Left forelimb (tissue), 1 donor: ENCODE measurements at places on chromosomes 3 and 15.

- DNase-seq = no peak
Observed at GRCh38 chr3:85800676-85801075, 841.9 kb downstream of the CADM2 start.

GRCh38 chr3:190514413-190515153 is 698 bp downstream of the IL1RAP start:
- peak; percentile 69 for DNase-seq

DNA sequence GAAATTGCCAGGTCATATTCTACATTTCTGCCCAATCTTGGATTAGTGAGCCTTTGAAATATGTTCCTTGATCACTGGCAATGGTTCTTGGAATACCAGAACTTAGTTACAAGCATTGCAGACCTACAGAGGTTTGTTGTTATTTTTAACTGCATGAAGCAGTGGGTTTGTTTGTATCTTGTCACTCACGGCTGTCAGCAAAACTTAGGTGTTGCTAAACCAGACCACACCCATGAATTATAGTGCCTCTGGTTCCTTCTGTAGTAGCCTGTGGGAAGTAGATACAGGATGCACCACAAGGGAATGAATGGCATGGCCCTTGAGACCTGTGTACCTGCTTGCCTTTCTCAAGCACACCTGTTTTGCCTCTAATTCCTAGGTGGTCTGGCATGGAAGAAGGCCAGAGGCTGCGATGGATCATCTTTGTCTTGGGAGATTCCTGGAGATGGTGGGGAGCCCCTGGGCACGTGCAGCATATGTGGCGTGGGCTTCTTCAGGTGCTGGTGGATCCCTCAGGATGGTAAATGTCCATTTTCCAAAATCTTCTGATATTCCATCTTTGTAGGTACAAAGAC is 138.8 kb downstream of the SNRPN start:
- no peak for DNase-seq

DNA sequence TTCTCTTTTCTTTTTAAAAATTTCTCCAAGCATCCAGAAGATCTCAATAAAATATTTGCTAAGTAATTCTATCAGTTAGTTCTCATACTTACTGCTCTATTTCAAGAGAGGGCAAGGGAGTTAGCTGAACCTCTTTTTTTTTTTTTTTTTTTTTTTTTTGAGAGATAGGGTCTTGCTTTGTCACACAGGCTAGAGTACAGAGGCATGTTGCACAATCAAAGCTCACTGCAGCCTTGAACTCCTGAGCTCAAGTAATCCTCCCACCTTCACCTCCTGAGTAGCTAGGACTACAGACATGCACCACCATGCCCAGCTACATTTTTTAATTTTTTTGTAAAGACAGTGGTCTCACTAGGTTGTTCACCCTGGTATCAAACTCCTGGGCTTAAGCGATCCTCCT is 21.4 kb downstream of the HDC start:
- DNase-seq = no peak

DNA sequence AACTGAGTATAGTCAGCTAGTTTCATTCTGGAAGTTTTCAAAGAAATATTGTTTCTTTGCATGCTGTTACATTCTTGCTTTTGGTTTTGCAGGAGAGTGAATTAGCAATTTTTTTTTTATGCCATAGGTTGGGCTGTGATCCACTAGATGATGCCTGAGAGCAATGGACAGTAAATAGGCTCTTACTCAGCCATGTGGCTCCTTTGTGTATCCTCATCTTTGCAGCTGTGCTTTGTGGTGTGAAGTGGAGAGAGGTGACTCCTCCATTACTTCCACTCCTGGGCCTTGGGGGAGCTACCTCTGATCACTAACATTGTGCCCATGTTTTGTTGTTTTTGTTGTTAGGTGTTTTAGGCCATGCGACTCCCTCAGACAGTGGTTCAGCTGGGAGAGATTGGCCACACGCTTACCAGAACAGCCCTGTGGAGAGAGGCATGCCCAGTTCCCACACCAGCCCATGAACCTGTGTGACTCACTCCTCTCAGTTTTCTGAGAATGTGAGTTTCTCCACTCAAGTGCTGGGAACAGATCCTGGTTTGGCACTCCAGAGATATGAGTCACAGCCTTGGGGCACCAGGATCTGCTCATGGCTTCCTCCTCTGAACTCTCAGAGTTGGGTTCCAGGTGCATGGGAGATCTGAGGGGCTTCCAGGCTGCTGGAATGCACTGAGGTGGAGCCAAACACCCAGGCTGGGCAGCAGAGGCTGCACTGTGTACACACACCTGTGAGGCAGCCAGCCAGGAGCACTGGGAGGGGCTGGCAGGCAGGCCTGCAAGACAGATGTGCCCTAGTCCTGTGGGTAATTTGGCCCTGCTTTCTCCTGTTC is 785.3 kb downstream of the ROBO2 start:
- DNase-seq = no peak

DNA sequence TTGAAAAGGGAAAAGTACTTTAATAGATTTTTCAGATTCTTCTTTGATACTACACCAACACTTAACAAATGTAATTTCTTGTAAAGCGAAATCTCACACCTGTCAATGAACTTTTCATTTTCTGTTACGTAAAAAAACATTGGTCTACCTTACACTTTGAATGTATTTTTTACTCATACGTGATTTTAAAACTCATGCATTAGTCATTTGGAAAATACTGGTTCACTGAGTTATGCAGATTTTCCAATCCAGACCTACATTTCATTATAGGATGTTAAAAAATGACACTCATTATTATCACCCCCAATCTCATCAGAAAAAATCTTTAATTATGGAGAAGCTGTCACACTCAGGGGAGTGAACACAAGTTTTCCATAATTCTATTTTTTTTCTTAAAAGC is 14.7 kb downstream of the VPS39 start:
- no peak for DNase-seq

DNA sequence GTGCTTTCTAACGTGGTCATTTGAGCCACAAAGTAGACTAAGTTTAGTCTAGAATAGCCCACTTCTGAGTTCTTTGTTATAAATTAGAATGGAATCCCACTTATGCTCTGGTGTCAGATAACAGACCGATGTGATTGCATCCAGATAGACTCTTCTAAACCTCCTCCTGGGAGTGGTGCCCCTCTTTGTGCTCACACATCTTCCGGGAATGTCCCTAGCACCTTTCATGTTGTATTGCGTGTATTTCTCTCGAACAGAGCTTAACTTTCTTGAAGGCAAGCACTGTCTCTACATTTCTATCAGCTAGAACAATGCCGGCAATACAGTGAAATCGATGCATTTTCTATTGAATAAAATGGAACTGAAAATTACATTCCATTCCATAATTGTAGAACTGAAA is 23.0 kb downstream of the CP start:
- DNase-seq = no peak

DNA sequence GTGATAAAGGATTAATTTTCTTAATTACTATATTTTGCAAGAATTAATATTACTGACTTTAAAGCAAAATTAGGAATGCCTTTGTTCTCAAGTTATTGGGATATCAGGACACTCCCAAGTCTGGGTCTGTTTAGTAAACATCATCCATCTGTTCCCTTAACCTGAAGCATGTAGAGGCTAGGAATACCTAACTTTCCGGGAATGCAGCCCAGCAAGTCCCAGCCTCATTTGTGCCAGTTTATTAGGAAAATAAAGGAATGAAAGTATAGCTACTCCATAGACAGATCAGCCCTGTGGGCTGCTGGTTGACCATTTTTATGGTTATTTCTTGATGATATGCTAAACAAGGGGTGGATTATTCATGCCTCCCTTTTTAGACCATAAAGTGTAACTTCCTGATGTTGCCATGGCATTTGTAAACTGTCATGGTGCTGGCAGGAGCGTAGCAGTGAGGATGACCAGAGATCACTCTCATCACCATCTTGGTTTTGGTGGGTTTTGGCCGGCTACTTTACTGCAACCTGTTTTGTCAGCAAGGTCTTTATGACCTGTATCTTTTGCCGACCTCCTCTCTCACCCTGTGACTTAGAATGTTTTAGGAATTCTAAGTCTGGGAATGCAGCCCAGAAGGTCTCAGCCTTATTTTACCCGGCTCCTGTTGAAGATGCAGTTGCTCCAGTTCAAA is 540.2 kb downstream of the NAALADL2 start:
- DNase-seq = no peak

- DNase-seq = peak; percentile 86
Observed at GRCh38 chr15:58066042-58066867, 744 bp upstream of the ALDH1A2 start.

- DNase-seq = no peak
Observed at GRCh38 chr3:193630005-193630404, 37.0 kb downstream of the OPA1 start.

- no peak for DNase-seq
Observed at GRCh38 chr15:50083424-50084025, 35.5 kb downstream of the ATP8B4 start.

GRCh38 chr3:189144645-189145044 is 27.1 kb upstream of the TPRG1 start:
- DNase-seq = no peak

- DNase-seq = no peak
Observed at GRCh38 chr3:83317605-83318004, 1556.2 kb upstream of the GBE1 start.

DNA sequence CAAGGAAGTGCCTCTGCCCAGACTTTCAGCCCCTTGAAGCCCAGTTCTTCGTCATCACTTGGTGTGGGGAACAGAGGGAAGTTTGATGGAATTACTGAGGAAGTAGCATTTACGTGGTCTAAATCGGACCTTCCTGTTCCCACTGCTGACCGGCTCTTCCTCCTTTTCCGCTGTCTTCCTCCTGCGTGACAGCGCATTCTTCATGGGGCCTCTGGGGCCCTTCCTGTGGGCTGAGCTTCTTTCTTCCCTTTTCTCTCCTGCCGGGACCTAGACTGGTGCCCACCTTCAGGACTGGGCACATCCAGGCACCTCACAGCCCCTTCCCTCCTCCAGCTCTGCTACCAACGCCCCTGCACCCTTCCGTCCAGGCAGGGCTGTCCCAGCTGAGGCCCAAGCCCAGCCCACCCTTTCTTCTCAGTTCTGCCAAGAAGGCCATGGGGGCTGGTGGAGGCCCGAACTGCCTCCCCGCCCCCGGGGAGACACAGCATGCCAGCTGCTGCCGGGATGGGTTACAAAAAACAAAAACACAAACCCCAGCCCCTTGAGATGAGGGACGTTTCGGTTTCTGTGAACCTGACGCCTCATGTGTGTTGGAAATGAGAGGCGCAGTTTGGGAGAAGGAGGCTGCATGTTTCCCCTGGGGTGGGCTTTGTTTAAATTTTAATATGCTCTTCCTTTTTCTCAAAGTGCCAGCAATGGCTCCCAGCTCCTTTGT is 19.1 kb downstream of the ZNF710 start:
- no peak for DNase-seq

- DNase-seq = no peak
Observed at GRCh38 chr3:185207931-185208746, 45.7 kb downstream of the EHHADH start.

GRCh38 chr15:94322141-94322540 is 90.8 kb downstream of the MCTP2 start:
- DNase-seq = no peak

GRCh38 chr3:102361101-102361500 is 73.7 kb upstream of the ZPLD1 start:
- no peak for DNase-seq

GRCh38 chr3:139110072-139110830 is 65.6 kb upstream of the PRR23C start:
- no peak for DNase-seq

- DNase-seq = no peak
Observed at GRCh38 chr15:90362936-90363212, 10.8 kb downstream of the ZNF774 start.

GRCh38 chr15:86690566-86690965 is 610.9 kb downstream of the AGBL1 start:
- DNase-seq = no peak

DNA sequence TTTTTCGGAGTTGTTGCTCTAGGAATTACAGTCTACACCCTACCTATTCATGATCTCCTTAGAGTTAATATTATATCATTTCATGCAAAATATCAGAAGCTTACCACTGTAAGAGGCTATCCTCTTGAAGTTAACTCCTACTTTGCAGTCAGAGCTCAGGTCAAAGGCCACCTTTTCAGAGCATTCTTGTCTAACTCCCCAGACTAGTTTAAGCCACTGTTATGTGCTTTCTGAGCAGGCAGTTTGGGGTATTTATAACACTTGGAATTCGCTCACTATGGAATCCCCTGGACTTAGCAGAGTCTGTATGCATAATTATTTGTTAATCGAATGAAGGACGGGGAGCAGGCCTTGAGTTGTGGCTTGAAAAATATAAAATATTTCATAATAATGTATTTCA is 21.7 kb downstream of the MED12L start:
- no peak for DNase-seq

GRCh38 chr3:20027136-20027535 is 13.1 kb upstream of the KAT2B start:
- DNase-seq = no peak

DNA sequence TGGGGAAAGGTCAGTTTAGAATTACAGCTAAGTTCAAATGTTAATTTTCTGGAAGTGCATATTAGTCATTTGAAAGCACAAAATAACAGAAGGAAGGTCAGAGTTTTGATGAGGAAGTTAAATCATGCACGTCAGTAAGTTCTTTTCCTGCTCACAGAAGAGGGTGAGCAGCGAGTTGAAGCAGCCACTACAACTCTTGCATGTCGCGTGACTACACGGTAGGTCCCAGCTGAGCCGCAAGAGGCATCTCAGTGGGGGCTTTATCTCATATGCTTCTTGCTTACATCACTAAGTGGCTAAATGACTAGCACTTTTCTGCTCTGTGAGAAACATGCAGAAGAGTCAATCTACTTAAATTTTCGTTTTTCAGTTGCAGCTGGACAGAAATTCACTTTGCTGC is 21.3 kb upstream of the SEC62 start:
- DNase-seq = no peak

DNA sequence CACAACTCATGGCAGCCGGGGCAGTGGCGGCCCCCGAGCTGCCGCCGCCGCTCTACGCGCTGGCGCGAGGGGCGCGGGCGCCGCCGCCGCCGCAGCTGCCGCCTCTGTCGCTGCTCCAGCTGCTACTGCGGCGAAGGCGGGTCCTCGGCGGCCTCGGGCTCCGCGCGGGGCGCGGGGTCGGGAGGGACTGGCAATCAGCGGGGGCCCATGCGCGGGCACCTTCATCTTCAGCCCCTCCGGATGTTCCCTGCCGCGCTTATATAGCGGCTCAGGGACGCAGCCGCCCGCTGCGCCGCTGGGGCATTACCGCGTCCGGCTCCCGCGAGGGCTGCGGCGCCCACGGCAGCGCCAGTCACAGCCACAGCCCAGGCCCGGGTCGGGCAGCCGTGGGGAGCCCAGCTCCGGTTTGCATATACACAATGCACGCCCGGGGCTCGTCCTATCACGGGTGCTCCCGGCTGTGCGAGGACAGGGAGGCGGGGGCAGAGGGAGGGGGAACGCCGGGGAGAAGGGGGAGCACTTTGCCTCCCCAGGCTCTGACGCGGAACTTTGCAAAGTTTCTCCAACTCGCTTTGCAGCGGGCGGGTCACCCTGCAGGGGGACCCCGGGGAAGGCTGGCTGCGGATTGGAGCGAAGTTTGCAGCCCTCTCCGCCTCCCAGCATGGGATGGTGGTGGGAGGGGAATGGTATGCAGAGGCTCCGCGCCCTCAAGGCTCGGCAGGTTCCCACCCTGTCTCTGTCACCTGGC is at the start of gene VGLL3:
Gene VGLL3 (minus strand): TSS at position 416 of the 748 bp plus-strand sequence. CDS start 406 bp downstream, at position 10.
- DNase-seq = peak; percentile 87

GRCh38 chr15:67187351-67187854 is 67.1 kb downstream of the AAGAB start:
- no peak for DNase-seq

- DNase-seq = no peak
Observed at GRCh38 chr3:23953523-23953922, 8.4 kb downstream of the NR1D2 start.
